KBM-7 (cell line): ENCODE measurements at places on chromosomes 13 and 19.

- no peak for DNase-seq
These were observed 443.9 kb upstream of the SLC10A2 start for GRCh38 chr13:103510007-103510535.

- peak; percentile 21 for DNase-seq
These were observed 17.2 kb upstream of the DACT3 start for GRCh38 chr19:46678110-46678732.

DNA sequence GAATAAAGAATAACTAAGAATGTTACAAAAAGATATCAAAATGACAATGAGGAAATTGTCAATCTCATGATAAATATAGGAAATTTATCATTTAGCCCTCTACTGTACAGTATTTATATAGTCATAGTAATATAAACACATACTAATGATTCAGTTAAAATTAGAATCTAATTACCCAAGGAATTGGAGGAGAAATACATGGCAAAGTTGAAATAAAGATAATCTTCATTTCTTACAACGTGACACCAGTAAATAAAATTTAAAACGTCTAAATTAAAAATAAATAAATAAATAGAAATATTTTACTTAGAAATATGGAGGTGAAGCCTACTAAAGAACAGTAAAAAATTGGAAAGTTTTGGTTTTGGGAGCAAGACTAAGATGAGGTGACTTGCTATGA is 2163.1 kb upstream of the PCDH20 start:
- no peak for DNase-seq

DNA sequence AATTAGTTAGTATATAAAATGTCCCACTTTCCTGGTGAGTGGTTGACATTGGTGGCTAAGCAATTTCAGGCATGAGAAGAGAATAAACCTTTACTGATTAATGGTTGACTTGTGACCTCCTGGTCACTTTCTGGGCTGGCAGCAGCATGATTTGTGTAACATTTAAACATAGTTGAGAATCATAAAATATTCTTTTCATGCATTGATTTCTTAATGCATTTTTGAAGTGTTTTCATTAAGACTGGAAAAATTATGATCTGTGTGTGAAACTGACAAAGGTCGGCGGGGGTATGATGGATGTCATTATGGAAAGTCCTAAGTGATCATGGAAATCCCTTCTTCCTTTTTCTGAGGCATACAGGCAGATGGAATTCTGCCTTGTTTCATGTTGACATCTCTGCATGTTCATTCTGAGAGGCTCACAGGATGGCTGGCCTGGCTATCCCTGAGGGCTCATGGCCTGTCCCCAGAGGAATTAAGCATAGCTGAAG is 98.7 kb upstream of the RNF113B start:
- no peak for DNase-seq
